NCI-H748 treated with DMSO at 0.1 percent for 48 hours (cell line): ENCODE measurements at places on chromosomes 12 and 14.

DNA sequence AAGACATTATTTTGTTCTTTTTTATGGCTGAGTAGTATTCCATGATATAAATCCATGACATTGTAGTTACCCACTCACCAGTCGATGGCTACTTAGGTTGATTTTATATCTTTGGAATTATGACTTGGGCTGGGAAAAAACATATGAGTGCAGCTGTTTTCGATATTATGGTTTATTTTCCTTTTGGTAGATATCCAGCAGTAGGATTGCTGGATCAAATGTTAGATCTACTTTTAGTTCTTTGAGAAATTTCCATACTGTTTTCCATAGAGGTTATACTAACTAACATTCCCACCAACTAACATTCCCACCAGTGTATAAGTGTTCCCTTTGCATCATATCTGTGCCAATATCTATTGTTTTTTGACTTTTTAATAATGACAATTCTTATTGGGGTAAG, 29.9 kb upstream of the PTPRR start:
- DNase-seq = no peak

- DNase-seq = no peak
Observed at GRCh38 chr14:97618917-97619690, 821.9 kb downstream of the VRK1 start.

GRCh38 chr12:77064896-77065360, 441 bp downstream of the E2F7 start:
- DNase-seq = peak; percentile 64

DNA sequence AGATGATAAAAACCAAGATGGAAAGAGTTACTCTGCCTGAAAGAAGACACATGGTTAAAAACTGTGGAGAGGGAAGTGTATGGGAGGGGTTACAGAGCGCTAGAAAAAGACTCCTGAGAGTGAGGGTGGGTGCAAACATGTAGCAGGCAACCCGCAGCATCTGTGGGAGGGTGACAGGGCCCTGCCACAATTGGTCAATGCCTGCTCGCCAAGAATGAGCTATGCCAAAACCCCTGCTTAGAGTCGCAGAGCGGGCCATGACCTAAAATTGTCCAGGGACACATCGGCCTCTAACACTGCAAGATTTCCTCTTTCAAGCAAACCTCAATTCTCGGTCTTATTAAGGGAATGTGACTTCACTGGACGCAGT, 700 bp downstream of the PRKAG1 start:
- DNase-seq = no peak

- no peak for DNase-seq
Observed at GRCh38 chr12:50642035-50642451, 121.9 kb upstream of the ATF1 start.

- no peak for DNase-seq
Observed at GRCh38 chr12:95583933-95584332, 32.7 kb upstream of the USP44 start.

DNA sequence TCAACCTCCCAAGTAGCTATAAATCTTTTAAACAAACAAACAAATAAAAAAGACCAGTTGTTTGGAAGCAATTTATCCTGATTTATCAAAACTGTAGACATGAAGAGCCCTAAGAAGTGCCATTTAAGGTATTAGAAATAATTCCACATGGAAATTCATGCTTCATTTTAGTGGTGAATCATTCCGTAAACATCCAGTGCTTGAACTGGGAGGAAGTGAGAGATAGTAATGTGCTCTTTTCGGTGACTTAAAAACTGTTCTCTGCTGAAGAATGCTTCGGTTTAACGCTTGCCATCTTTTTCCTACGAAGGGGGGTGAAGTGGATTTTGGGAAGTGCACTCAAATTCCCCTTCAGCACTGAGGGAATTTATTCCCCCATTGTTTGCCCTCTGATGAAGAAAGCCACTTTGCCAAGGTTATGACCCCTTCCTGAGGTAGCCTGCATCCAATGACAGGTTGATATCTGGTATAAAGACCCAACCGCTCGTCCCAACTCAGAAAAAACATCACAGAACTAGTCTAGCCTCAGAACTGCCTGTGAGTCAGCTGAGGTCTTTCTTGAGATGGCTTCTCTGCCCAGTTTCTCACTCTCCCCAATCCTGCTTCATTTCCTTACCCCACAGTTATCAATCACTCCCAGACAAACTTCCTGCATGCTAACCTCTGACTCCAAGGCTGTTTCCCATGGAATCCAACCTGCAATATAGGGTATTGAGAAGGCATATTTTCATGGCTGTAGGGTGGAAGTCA, 244.1 kb downstream of the AEBP2 start:
- no peak for DNase-seq

DNA sequence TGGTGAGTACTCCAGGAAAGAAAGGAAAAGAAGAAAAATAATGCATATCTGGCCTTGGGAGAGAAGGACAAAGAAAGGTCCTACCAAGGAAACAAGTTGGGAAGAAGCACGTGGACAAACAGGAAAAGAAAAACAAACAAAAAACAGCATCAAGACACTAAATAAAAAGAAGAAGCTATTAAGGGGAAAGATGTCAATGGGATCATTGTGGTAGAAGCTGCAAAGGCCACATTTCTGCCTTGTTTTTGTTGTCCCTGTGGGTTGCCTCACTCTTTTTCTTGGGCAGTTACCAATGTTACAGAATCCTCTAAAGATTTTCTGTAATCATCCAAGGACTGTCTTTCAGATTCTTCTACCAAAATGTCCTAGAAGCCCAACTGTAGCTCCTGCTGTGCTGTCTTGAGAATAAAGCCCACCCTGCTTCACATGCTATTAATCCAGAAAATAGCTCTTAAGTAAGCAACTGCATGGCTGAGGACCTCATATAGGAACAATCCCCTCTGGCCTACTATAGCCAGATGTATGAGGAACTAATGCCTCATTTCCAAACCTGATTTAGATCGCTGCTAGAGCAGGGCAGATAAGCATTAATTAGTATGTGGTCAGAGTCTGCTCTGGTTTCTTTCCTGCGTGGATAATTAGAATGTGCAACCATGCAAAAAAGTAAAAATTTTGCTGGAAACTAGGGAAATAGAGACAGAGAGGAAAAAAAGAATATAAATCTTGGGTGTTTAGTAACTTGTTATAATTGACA, 10.2 kb upstream of the CPNE8 start:
- DNase-seq = no peak

DNA sequence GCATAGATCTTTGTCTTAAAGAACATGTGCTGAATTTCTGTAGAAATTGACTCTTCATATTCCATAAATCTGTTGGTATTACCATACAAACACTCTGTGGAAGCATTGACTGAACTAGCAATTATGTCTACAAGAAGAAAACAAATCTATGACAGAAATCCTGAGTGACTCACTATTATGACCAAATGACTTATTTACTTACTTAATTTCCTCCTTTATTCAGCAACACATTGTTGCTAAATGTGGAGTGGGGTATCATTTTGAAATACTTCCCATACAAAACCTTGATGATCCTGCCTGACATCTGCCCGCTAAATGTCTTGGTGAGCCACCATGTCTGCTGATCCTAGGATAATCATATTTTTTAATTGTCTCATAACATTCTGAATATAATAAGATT, 99.1 kb upstream of the SLCO1C1 start:
- DNase-seq = no peak

DNA sequence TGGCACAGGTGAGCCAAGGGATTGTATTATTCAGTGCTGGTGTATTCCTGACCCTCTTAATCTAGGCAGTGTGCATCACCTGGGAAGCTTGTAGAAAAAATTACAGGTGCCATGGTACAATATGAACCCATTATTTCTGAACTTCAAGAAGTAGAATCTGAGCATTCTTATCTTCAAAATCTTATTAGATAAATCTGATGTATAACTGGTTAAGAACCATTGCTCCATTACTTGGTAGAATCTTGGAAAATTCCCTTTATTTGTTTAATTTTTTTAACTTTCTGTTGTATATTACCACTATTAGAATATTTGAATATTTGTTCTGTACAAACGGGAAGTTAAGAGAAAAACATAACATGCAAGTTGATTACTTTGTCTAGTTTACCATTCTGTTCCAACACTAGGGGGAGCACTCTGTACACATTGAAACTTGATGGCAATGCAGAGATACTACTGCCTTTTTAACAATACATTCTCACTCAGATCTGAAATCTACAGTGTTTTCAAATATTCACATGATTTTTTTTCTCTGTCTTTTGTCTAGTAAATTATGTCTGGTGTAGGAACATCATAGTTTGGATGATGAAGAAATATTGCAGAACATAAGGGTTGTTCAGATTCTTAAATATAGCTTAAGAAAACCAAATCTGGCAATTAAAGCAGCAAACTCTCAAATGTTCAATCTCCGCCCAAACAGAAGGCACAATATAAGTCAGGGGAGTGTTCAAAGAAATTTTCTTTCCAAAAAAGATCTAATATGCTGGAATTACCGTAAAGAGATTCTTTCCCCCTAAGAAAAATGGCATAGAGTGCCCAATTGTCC, 196.6 kb downstream of the PCNX1 start:
- peak; percentile 61 for DNase-seq

DNA sequence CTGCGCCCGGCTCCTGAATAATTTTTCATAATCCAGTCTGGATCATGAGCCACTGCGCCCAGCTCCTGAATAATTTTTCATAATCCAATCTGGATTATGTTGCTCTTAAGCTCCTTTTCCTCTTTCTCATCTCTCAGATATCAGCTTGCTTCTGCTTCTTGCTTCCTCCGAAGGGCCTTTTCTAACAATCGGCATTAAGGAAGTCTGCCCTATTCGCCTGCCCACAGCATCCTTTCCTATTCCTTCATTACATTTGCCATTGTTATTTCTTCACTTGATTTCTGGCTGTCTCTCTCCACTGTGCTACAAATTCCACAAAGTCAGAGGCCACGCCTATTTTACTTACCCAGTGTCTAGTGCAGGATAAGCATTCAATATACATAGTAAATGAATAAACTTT, 83.5 kb downstream of the TTC7B start:
- no peak for DNase-seq

GRCh38 chr12:112590281-112590680, 171.5 kb downstream of the PTPN11 start:
- DNase-seq = no peak

DNA sequence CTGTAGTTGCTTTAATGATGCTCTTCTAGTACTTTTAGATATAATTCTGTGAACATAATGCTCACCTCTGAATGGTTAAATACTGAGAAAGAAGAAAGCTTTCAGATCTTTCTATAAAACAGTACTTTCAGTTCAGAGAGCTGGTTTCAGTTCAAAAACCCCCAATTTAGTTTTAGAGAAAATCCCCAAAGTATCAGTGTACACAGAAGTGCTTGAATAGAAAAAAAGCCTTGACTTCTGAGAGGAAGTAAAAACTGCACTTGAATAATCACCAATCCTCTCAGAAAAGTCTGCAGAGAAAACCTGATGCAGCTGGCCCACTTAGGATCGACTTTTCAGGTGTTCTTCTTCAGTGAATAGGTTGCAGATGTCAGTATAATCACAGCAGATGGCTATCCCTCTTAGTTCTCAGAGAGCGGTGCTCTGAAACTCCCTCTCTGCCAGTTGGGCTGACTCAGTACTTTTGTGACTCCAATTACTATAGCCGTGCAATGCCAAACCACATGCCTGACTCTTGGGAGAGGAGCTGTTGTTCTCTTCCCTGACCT, 616.3 kb downstream of the LRFN5 start:
- peak; percentile 25 for DNase-seq

GRCh38 chr14:94977016-94977415, 180.3 kb downstream of the DICER1 start:
- no peak for DNase-seq

GRCh38 chr12:101557094-101557493, 37.7 kb upstream of the MYBPC1 start:
- no peak for DNase-seq

GRCh38 chr12:11777451-11777850, 128.0 kb downstream of the ETV6 start:
- no peak for DNase-seq

GRCh38 chr12:109737631-109738030, 24.0 kb downstream of the FAM222A start:
- DNase-seq = no peak

DNA sequence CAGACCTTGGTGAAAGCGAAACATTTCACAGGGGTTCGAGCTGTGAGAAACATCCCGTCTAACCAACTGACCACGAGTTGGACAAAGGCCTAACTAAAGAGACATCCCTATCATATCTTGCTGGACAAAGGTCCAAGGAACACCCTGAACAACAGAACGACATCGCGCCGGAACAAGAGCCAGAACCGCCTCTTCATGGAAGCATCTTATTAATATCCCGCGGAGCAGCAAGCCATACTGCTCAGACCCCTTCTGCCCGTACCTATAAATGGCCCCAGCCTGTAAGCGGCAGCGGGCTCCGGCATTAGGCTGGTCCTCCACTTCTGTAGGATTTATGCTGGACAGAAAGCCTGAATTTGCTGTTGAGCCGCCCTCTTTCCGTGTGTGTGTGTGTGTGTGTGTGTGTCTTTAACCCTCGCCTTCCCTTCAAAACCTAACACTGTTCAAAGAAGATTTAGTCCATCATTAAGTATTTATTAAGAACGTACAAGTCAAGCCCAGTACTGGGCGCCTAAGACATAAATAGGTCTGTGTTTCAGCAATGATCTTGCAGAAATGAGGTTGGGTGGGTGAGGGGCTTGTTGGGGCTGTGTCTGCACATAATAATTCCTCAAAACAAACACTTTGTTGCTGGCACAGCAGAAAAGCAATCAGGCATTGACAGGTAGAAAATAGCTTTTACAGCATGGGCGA, 1.9 kb downstream of the SLC6A15 start:
- DNase-seq = peak; percentile 51

- DNase-seq = no peak
Observed at GRCh38 chr12:53506450-53506785, 866 bp downstream of the NPFF start.

GRCh38 chr12:52222692-52223091, 10.4 kb upstream of the KRT7 start:
- no peak for DNase-seq

DNA sequence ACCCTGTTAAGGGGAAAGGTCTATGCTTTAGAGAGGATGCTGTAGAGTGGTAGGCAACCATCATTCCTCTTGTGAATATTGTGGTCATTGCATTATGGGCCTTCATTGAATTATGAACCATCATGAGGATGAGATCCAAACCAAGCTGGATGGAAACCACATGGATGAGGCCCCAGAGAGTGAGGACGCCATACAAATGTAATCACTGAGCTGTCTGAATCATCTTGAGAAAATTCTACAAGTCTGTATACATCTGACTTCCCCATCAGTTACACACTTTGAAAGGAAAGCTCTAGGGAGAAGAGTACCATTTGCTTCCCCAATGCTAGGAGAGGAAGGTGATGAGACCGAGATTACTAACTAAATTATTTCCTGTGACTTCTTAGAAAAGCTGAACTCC, 172.9 kb downstream of the CACNA1C start:
- DNase-seq = no peak

DNA sequence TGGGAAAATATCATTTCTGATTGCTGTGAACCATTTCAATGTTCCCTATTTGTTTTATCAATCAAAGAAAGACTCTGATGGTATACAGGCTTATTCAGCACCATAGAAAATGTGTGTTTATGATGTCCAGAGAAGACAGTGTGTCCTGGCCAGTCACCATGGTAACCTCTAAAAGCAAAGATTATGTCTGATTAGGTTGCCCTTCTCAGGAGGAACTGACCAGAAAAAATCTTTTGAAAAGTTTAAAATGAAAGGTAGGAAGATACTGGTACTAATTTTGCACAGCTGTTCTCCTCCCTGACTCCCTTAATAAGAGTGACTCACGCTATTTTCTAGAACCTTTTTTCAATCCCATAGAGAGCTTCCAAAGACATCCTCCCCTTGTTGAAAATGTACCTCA, 391.8 kb upstream of the DCN start:
- no peak for DNase-seq

- DNase-seq = no peak
Observed at GRCh38 chr14:69587389-69587788, 12.7 kb upstream of the CCDC177 start.
